ENCODE measurements at places on chromosomes 3 and 15.

DNA sequence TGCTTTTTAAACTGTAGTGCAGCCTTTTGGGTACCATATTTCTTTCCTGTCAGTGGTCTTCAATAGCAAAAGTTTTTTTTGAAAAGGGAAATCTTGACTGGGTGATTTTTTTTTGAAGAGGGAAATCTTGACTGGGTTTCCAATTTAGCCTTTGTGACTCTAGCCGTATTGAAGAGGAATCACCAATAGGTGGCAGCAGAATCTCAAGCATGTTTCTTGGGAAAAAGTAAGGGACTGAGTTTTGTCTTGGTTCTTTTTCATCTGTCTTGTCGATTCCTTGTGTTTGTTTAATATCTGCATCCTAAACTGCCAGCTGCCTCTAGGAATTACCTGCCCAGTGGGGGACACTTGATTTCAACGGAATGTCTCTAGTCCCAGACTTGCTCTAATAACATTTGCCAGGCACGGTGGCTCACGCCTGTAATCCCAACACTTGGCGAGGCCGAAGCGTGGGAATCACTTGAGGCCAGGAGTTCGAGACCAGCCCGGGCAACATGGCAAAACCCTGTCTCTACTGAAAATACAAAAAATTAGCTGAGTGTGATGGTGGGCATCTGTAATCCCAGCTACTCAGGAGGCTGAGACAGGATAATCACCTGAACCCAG lies 89.2 kb downstream of the RBPMS2 start:
- peak; percentile 6 for DNase-seq

- DNase-seq, result no peak
Measured at GRCh38 chr15:51121631-51122225, 27.0 kb upstream of the TNFAIP8L3 start.

- DNase-seq, result peak; percentile 25
Measured at GRCh38 chr3:190721330-190721729, 141.2 kb downstream of the GMNC start.

DNA sequence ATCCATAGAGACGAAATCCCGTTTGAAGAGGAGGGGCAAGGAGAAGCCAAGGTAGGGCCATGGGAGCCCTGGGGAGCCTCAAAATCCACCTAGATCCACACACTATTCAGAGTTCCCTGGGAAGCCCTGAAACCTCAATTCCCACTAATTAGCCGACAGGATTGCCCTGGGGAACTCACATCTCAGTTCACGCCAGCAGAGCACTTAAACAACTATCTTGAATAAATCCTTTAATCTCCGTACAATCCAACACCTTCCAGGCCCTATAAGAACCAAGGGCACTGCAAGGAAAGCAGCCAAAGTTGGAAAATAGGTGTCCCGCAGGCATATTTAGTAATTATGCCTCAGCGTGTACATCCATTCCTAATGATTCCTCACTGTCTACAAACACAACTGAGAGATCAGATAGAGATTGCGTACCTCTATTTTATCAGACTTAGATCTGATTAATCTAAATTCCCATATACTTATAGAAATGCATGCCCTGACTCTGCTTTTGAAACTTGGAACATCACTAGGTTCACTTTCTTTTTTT lies 25.6 kb upstream of the EIF4A2 start:
- no peak for DNase-seq

GRCh38 chr15:91135201-91136130 lies 35.4 kb downstream of the SV2B start:
- DNase-seq, result no peak

DNA sequence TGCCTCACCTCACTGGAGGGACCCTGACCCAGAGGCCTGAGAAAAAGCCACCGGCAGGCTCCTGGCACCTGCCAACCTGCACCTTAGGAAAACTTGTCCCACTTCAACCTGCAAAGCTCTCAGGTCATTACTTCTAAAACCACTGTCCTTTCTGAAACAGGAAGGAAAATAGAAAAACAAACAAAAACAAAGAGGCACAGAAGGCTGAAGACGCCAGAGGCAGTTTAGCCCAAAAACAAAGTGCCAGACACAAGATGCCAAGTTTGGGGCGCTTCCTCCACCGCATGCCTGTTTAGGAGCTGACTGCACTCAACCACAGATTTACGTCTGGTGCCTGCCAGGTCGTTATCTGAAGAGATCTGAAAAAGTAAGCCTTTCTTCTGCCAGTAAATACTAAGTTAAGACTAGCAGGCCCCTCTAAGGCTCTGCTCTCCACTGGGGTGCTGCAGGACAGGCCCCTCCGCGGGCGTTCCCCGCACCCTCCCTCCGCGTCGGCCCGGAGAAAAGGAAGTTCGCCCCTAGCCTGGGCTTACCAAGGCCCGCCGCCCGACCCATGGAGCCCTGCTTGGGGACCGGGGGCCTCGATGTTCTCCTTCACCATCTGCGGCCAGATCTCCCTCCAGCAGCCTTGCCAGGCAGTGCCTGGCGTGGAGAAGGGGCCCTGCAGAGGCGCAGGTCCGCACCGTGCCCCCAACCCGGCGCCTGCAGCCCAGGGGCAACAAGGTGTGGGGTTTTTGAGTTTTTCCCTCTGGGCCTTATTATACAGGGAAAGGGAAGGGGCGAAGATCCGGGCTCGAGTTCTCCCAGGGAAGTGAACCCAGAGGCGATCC lies 1.3 kb downstream of the GOLGA8A start:
- DNase-seq, result no peak

DNA sequence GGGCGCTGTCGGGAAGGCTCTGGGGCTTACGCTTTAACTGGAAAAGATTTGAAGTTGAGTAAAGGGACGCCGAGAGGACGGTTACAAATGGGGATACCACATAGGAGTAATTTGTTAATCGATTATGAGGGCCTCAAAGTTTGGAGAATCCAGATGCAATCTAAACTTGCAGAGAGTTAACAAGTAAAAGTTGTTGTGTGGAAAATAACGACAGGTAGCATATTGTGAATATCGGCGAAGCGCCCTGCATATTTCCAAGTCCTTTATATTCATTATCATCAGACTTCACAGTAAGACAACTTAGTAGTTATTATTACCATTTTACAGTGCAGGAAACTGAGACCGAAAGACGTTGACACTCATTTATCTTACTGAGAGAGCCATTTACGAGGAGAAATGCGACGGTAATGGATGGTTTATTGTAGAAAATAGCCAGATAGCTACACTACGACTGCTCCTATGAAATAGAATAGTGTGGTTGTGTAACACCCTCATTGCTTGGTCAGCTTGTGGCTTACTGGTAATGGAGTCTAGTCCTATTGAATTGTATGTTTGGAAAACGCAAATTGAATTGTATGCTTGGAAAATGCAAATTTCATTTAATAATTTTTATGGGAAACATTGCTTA lies 700 bp downstream of the MKRN2 start:
- DNase-seq, result no peak

DNA sequence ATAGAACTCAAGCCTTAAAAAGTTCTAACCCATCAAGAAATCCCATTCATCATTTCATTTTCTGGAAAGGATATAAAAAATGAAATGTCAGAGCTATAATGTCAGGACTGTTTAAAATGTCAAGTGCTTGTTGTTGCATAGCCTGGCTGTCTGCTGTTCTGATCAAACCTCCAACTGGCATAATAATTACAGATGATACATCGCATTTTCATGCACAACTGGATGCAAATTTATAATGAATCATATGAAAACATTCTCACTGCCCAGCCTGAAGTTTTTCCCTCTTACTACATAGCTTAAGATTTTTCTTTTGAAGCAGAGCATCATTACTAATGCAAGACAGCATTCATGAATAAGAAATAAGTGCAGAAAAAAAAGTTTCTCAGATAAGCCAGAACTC lies 46.5 kb downstream of the GUCA1C start:
- DNase-seq, result no peak

- no peak for DNase-seq
Measured at GRCh38 chr3:158680861-158681260, 8.4 kb upstream of the LXN start.

GRCh38 chr15:22962611-22963010 lies 17.6 kb downstream of the CYFIP1 start:
- DNase-seq, result no peak

- peak; percentile 88 for DNase-seq
Measured at GRCh38 chr3:115217678-115218451, 70.8 kb upstream of the ZBTB20 start.

DNA sequence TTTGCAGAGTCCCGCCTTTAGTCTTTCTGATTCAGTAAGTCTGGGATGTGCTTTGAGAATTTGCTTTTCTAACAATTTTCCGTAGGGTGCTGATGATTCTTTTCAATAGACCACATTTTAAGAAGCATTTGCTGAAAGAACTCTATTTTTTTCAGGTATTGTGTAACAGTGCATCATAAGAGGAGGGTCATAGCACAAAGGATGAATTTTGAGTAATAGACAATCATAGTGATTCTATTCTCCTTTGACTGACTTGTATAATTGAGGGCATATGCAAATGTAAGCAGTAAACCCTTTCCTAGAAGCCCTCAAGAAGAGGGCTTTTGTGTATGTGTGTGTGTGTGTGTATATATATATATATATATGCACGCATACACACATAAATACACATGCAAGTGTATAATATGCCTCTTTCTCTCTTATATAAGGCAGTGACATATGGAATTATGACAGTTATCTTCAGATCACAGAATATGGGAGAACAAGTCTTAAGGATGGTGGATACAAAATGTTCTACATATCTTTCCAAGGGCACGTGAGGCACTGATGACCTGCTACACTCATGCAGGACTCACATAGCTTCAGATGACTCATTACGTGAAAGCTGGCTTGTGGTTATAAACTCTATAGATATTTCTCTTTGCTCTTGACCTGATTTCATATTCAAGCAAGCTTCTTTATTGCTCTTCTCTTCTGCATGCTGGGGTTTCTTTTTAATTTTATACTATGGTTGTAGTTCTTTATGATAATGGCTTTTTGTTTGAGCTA lies 6.5 kb upstream of the PLSCR1 start:
- DNase-seq, result no peak

GRCh38 chr3:156553705-156554356 lies 1.1 kb downstream of the SSR3 start:
- DNase-seq, result peak; percentile 48

DNA sequence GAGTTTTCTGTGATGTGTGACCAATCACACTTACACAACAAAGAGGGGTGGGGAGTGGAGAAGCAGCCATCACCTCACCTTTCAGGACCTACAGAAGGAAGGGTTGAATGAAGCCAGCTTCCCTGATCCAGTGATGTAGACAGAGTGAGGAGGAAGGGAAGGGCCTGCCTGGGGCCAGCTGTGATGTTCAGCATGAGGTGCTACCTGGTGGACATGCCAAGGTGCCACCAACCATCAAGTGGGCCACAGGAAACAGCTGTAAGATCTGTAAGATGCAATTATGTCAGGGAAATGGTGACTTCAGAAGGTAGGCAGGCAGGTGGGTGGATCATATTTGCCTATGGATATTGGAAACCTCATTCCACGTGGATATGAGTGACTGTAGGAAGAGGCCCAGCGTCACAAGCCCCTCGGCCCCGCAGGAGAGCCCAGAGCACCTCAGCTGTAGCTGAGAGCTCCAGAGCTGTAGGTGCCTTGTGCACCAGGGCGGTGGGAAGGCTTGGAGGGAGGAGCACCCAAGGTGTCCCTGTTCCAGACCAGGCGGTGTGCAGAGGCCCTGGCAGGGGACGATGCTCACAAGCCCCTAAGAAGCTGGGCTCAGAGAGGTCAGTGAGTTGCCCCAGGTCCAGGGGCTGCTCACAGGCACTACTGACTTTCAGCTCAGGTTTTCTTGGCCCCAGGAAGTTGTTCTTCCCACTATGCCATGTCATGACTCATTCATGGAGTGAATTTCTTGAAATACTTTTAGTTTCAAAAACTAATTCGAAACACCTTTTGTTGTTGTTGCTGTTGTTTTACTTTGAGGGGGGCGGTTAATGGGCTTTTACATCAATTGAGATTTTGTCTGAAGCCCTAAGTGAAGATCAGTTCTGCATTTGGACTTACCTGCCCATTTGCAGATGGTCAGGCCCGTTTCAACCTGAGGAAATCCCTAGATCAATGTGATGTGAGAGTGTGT lies 94.2 kb upstream of the ALDH1A3 start:
- DNase-seq, result no peak

DNA sequence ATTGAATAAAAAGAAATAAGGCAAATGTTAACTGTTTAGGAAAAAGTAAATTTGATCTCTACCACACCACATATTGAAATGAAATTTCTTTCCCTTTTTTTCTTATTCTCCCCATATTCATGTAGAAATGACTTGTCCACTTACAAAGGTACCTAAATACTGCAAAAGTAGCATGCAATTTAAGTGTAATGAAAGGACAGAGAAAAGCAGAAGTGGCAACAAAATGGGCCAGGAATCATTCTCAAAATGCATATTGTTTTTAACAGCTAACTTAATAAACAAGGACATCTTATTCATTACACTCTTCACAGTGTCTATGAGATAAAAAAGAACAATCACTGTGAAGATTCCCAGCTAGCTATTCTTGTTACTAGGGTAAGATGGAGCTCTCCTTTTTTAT lies 40.6 kb upstream of the FGF7 start:
- DNase-seq, result no peak

DNA sequence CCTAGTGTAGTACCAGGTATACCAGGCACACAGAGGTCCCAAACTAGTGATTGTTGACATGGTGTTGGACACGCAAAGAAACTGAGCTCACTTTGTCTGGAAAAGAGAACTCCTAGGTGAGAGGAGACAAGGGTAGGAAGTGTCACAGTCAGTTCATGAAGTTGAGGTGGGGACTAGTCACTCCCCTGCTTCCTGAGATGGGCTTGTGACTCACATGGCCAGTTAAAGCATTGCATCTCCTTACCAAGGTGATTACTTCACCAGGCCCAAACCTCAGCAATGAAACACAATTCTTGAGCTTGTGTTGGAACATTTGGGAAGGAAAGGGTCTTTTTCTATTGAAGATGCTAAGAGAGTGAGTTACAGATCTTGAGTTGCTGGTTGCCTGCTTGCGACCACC lies 49.2 kb upstream of the RAD18 start:
- DNase-seq, result no peak

GRCh38 chr3:69490235-69490634 lies 104.3 kb upstream of the FRMD4B start:
- no peak for DNase-seq

GRCh38 chr3:57961828-57962447 lies 46.3 kb upstream of the FLNB start:
- no peak for DNase-seq

DNA sequence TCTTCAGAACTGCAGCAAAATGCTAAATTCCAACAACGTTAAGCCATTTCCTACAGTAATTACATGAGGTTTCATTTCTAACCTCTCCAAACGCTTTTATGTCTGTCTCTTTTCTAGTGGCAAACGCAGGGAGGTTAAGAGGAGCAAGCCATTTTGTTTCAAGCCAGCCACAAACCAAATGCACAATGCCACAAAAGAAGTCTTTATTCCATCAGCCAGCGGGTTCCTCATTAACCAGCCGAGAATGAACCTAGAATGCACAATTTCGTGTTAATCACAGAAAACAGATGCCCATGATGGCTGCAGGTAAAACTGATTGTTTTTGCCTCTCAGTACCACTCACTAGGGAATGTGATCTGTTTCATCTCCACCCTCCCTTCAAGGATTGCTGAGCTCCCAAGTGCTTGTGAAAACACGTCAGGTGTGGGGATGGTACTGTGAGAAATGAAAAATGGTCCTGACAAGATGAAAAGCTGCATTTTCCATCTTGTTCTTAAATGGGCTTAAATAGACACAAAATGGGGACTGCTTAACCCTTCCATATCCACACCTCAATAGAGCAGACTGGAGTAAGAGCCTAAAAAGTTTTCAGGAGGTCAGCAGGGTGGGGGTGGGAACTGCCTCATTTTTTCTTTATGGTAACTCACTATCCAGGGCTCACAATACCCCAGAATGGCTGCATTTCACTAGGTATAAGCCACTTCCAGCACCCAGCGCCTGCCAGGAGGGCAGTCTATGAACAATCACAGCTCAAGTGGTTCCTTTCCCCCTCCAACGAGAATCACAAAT lies 277.1 kb downstream of the MAGI1 start:
- DNase-seq, result no peak

GRCh38 chr3:13574798-13575451 lies 26.0 kb downstream of the FBLN2 start:
- DNase-seq, result peak; percentile 34

Data from NCI-H146 (cell line).